ENCODE measurements at places on chromosomes 7 and 10.
A peak's percentile ranks its signal among the peaks of the same experiment; 100 is the strongest.

DNA sequence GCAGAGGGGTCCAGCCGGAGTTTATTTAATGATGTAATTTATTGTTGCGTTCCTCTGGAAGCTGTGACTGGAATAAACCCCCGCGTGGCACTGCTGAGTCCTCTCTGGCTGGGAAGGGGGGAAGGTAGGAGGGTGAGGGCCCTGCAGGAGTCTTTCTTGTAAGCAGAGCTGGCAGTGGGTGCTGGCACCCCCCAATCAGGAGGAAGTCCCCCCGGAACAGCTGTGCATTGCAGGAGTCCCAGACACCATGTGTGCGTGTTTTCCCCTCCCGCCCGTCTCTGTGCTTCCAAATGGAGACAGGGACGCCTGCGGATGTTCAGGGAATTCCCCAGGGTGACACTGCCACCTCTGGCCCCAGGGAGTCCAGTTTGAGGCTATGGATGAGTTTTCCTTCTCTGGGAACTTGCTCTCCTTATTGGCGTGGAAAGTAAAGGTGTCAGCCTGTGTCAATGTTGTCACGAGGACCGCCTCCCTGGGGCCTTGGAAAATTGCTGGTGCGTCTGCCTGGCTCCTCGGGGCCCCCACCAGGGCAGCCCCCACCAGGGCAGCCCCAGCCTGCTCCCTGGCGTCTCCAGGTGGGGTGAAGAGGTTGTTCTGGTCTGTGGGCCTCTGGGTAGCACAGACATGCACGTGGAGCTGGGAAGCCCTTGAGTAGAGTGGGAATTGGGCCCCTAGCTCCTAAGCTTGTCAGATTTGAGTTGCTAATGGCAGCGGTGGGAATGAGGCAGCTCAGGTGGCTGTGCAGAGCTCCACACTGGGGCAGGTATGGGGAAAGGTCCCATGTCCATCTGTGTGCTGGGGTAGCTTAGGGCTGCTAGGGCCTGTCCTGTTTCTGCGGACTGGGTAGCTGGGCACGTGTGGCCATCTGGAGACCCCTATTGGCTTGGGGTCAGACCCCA is 2.7 kb downstream of the FZD9 start:
- peak; percentile 11 for DNase-seq

DNA sequence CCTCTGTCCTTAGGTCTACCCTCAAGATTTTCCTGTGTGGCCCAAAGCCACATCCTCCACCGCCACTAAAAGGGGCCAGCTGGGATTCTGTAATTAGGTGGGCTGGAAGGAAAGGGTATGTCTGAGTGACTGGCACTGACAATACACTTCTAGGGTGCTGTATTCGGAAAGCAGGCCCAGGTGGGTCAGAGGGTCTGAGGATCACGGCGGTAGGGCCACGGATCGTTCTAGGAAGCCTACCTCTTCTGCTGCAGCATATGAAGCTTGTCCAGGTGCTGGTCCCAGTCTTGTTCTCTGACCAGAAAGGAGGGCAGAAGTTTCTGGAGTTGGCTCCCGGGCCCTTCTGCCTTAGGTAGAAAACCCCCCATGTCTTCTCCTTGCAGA is 462 bp downstream of the TRPV5 start:
- DNase-seq, result no peak

GRCh38 chr10:96411716-96412320 is 53.0 kb upstream of the OPALIN start:
- no peak for DNase-seq

DNA sequence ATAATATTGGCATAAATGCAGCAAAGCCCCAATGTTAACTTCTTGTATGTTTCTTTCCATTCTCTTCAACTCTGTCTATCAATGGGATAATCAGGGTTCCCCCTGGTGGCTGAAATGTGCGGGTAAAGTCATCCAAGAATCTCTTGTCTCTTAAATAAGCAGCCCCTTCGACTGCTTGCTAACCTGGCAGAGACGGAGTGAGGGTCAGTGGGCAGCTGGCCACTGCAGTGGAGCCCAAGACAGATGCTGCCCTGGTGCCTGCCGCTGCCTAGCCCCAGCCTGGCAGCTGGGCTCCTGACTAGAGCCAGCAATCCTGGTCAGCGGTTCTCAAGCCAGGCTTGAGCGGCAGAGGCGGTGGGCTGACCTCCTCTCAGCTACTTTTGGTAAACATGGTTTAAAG is 248.9 kb downstream of the COBL start:
- DNase-seq, result peak; percentile 65

DNA sequence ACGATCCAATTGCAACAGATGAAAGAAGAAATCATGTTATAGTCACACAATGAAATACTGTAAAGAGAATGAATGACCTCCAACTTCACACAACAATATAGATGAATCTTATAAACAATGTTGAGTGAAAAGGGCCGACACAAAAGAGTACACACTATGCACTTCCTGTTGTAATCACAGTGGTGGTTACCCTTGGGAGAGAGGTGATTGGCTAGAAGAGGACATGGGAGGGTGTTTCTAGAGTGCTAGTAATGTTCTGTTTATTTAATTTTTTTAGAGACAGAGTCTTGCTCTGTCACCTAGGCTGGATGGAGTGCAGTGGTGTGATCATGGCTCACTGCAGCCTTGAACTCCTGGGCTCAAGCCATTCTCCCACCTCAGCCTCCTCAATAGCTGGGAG is 82.5 kb downstream of the NDUFB2 start:
- no peak for DNase-seq

DNA sequence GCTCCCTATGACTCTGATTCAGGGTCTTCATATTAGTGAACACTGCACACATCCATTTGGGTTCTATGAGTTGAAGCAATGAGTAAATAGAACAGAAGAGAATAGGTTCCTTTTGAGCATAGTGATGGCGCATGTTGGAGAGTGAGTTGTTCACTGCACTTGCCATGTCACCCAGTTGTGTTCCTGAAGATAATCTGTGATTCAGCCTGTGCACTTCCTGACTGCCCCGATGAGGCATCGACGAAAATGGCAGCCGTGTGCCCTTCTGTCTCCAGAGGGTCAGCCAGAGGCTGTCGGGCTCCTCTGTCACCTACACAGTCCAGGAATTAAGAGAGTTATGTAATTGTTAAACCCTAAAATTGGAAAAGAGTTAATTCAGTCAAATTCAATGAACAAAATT is 94.7 kb downstream of the GALNT11 start:
- DNase-seq, result no peak

DNA sequence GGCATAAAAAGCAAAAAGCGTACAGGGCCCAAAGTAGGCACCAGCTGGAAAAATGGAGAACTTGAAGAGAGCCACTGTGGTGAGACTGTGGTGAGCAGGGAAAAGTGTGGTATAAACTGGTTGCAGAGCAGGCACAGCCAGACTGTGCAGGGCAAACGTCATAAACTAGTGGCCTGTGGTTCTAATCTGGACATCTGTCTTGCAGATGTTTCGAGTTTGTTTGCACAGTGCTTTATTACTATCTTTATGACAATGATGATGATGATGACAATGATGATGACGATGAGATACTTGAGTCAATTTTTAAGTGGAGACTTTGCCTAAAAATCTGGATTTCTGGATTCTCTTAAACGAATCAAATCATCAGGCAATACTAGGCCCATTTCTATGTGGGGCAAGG is 45.7 kb downstream of the SEMA3C start:
- peak; percentile 44 for DNase-seq

- no peak for DNase-seq
Measured at GRCh38 chr7:55362927-55363326, 2.2 kb upstream of the LANCL2 start.

GRCh38 chr10:115972426-115972825 is 300.6 kb downstream of the GFRA1 start:
- DNase-seq, result no peak

DNA sequence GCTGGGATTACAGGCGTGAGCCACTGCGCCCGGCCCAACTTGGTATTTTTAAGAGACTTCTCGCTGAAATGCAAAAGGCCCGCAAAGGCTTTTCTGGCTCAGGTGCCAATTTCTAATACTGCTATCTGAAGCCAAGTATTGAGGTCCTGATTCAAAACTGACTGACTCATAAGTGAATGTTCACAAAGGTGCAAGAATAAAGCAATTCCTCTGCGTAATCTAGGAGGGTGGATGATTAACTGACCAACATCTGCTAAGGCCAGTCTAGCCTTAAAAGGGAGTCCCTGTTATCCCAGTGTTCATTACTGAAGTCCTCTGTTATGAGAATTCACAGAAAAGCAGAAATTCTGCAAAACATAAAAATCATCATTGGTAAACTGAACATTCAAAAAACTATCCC is 111.4 kb downstream of the SRPK2 start:
- peak; percentile 33 for DNase-seq

GRCh38 chr10:127441350-127442219 is 107.5 kb upstream of the NPS start:
- no peak for DNase-seq

DNA sequence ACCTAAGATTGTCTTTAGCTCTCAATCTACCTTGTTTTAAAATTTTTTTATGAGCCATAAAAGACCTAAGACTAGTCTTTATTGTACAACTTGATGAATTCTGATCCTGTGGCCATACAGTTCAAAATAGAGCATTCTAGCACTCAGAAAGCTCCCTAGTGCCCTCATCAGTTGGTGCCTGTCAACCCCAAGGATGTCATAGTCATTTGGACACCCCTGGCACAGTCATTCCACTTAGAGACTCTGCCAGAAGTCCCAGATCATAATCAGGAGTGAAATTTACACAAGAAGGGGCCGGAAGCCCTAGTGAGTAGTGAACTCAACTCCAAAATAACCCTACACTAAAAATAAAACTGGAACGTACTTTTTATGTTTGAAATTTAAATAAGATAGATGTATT is 80.0 kb upstream of the INSIG1 start:
- no peak for DNase-seq

- no peak for DNase-seq
Measured at GRCh38 chr7:140201393-140201792, 24.6 kb upstream of the KDM7A start.

DNA sequence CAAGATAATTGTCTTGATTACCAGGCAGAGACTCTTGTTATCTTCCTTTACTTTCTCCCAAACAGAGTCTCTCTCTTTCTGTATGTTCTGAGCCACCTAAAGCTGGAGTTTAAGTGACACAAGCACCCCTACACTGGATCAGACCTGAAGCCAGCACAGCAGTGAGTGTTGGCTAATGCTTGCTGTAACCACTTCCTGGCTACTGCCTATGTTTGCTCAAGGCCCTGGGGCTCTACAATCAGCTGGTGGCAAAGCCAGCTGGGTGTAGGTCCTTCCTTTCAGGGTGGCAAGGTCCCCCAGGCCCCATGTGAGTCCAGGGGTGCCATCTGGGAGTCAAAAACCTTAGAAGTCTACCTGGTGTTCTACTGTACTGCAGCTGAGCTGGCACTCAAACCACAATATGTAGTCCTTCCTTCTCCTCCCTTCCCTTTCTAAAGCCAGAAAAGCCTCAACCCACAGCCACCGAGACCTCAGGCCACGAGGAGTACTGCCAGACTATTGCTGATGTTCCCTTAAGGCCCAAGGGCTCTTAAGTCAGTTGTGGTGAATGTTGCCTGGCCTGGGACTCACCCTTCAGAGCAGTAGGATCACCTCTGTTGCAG is 416.3 kb downstream of the ADRA2A start:
- no peak for DNase-seq

- DNase-seq, result peak; percentile 99
Measured at GRCh38 chr7:46932676-46933424, 649.1 kb downstream of the TNS3 start.

DNA sequence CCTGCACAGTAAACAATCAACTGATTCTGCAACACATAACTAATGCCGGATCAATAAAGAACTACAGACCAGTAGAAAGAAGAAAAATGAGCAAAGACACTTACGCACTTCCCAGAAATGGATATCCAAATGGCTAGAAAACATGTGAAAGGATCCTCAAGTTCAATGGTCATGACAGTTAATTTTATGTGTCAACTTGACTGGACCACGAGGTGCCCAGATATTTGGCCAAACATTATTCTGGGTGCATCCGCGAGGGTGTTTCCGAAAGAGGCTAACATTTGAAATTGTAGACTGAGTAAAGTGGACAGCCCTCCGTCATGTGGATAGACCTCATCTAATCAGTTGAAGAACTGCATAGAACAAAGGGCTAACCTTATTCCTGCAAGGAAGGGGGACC is 102.0 kb downstream of the SFMBT2 start:
- no peak for DNase-seq

DNA sequence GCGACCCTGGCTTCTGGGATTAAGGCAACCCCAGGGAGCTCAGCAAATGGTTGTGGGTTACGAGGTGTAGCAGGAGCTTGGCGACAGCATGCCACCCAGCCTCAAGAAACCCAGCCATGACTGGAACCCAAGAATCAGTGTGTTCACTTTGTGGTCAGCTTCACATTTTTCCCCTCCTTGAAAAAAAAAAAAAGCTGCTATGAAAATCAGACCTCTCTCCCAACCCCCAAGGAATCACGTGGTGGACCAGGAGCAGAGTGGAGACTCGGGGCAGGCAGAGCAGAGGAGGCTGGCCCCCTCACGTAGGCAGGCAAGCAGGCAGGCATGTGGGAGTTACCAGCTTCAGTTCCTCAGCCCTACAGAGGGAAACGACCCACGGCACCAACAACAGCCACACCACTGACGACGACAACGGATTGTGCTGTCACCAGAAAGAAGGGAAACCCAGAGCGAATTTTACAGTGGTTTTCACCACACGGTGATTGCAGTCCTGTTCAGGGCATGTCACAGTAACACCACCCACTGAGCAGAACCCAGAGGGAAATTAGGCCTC is 203.4 kb downstream of the SLC25A13 start:
- peak; percentile 27 for DNase-seq

DNA sequence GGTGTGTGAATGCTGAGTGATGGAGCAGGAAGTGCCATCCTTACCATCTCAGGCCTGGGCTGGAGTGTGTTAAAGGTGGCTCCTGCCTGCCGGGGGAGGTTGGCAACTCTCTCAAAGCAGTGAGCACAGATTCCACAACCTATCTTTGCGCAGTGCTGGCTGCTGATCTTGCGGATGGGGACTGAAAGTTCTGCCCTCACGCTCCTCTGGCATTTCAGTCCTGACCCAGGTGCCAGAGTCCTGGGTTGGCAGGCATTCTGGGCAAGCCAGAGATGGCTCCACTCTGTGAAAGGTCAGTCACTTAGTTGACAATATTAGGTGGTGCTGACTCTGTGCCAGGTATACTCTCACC is 315.5 kb downstream of the RPS24 start:
- DNase-seq, result no peak

- peak; percentile 38 for DNase-seq
Measured at GRCh38 chr10:132444877-132445351, 47.9 kb downstream of the PWWP2B start.

DNA sequence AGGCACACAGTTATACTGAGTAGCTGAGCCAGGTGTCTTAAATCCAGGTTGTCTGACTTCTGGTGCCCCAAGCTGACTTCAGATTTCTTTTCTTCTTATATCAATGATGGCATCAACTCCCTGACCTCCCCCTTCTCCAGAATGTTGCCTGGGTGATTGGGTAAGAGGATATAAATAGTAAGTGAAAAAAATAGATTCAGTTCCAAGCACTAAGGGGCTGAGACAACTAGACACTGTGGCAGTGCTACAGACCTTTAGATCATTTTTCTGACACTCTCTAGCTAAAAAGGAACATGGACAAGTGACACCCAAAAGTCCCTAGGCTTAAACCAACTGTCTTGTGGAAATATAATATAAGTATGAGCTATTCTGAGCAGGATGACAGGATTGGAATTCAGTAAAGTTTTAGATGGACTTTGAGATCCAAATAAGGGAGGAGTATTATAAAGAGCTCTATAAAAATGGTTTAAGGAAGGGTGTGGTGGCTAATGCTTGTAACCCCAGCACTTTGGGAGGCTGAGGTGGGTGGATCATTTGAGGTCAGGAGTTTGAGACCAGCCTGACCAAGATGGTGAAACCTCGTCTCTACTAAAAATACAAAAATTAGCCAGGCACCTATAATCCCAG is 589.1 kb upstream of the GALNT17 start:
- DNase-seq, result peak; percentile 44

Data from fibroblast of skin of right quadriceps (primary cell).